Heart right ventricle (tissue), 16 donors: ENCODE measurements at places on chromosomes 7 and 10.

GRCh38 chr7:90728568-90728967 lies 132.4 kb downstream of the CDK14 start:
- no peak for DNase-seq

DNA sequence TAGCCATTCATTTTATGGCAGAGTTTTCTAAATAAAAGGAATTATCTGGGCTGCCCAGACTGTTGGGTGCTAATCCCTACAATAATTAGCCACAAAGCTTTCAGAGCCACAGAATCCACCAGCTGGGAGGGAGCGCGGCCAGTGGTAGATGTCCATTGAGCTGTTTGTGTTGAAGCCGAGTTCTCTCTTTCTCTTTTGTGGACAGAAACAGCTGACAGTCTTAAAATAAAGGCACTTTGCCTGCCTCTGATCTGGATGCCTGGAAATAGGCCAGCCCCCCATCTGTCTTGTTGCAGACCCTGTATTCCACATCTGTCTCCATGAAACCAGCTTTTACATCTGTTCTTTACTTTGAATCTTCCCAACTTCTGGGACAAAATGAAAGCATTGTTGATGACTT lies 66.1 kb downstream of the MTPN start:
- peak; percentile 40 for DNase-seq

DNA sequence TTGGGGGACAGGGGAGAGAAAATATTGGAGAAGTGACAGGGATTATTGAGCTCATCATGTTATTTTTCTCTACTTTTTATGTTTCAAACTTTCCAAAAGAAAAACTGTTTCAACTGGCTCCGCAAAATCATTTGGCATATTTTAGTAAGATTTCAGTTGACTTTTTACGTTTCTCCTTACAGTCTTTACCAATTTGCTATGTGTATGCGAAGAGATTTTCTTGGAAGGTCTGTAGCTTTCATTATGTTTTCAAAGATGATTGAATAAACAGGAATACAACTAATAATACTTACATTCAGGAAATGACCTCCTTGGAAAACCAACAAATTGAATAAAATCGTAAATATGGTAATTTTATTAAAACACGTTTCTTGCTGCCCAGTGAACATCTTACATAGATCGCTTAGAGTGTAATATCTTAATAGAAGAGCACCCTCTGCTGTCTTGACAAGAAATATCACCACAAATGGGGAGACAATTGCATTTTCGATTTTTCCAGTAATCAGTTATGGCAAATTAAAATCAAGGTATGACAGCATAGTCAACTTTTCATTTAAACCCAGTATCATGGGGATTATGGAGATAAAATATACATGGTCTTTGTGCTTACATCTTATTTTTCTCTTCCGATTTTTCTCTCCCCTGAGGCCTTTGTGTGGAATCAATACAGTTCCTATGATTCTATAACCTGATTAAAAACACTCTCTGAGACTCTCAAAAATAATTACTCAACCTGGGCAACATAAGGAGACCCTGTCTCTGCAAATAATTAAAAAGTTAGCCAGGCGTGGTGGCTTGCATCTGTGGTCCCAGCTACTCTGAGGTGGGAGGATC lies 43.1 kb downstream of the MBL2 start:
- DNase-seq: no peak

DNA sequence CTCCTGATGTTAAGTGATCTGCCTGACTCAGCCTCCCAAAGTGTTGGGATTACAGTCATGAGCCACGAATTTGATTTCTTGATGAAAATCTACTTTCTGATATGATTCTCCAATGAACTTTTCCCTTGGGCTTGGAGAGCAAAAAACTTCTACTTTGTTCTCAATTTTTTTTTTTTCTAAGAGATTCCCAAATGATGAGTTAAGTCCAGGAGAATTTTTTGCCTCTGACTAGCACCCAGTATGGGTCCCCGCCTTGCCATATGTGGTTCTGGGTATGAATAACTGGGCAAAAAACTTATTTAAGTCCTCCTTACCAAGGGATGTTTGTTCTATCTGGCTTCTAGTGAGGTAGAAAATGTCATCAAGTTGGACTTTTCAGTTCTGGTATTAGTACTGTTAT lies 147.9 kb upstream of the LYZL1 start:
- DNase-seq: no peak

GRCh38 chr10:86071145-86071544 lies 295.4 kb downstream of the GRID1 start:
- no peak for DNase-seq
